ENCODE measurements at places on chromosomes 3 and 15.

GRCh38 chr15:80684697-80685096 lies 10.4 kb upstream of the ABHD17C start:
- DNase-seq = no peak

GRCh38 chr3:20064796-20065564 lies 24.7 kb downstream of the KAT2B start:
- DNase-seq = no peak

DNA sequence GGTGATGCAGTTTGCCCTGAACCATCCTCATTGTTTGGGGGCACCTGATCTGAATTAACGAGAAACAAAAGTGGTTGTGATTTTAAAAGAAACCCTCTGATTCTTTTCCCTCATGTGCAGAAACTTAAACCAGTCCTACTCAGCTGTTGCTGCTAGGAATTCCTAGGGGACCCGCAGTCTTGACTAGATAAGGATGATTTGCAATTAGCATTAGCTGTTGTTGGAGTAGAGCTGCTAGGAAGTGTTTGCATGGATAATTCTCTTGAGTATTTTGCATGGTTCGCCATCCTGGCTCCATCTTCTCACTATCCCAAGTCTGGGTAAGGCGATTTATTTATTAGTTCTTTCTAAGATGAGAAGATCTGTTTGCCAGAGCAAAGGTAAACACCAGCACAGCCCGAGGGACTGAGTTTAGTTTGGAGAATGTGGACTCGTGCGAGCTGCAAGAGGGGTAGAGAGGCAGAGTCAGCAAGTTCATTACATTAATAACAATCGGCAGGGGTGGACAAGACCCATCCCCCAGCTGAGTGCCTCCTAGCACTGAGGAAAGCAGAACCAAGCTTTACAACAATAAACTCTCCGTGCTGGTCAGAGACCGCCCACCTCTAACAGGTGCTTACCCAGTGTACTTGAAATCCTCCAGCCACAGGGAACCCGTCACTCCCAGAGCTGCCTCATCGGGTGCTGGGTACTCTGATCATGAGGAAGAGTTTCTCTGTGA lies 4.1 kb downstream of the FGD5 start:
- no peak for DNase-seq

- DNase-seq = no peak
These were observed 5.5 kb downstream of the MEF2A start for GRCh38 chr15:99571299-99571698.

- DNase-seq = no peak
These were observed 130.5 kb upstream of the MB21D2 start for GRCh38 chr3:193048127-193048526.

DNA sequence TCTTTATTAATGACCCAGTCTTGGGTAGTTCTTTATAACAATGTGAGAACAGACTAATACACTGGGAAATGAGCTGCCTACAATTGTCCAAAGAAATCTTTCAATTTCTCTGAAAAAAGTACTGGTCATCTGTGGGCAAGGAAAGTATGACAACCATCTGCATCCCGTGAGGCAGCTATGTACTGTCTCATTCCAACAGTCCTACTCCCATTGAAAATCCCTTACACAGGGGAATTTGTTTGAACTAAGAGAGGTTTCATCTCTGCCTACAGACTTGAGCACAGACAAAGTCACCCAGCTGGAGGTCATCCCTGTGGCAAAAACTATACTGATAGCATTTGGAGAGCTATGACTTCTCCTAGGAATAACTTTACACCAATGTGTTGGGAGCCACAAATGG lies 27.1 kb downstream of the SHC4 start:
- DNase-seq = no peak

GRCh38 chr3:126119976-126120375 lies 36.1 kb upstream of the SLC41A3 start:
- DNase-seq = no peak

DNA sequence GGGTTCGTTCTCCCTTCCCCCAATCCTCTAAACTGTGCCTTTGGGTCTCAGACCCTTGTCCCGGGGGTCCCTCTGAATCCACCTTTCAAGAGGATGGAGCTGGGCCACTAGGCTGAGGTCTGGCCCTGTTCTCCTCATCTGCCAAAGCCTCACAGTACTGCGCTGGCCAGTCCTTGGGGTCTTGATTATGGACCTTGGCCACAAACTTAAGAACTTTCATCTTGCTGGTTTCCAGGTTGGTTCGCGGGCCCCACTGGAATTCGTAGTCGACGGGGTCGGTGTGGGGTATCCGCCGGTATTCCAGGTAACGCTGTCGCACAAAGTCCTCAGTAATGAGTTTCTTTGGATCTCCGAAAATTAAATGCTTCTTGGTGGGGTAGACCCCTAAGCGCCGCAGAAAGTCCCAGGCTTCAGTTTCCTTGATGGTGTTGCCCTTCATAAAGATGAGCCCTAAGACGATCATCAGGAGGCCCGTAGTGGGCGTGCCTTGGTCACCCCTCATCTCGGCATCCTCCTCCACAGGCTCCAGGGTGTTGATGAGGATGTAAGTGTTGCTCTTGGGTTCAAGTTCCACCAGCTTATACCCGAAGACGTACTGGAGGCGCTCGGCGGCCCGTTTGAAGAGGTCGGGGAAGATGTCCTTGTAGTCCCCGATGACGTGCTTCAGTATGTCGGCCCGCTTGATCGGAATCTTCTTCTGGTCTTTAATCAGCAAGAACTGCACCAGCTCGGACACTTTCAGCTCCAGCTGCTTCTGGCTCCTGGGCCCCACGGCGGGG lies 727 bp downstream of the NSMCE3 start:
- no peak for DNase-seq

- DNase-seq = no peak
These were observed 84.3 kb downstream of the FLNB start for GRCh38 chr3:58092521-58092920.

- DNase-seq = no peak
These were observed 93.1 kb downstream of the ARHGEF26 start for GRCh38 chr3:154214306-154214705.

DNA sequence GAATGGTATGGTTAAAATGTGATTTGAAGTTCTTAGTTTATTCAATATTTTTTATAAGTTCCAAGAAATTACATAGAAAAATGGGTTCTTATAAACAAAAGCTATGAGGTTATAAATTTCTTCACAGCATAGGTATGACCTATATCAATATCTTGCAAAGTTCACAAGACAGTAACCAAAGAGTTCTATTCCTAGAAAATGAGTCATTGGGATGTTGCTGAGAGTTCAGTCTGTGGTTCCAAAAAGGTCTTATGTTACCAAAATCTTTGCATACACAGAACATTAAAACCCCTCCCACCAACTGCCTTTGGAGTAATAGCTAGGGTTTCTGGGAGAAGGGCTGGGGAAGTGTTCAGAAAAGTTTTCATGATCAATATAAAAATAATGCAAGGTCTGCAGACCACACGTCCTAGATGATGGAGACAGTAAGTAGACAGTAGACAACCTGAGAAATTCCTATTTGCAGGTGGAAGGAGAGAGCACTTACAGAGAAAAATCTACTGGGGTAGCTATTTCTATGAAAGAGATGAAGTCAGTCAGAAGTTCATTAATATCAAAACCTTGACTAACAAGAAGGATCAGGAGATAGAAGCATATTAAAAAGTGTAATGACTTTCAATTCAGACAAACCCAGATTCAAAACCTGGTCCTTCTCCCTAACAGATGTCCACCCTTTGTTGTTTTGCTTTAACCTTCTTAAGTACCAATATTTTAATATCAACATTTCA lies 279.3 kb downstream of the KCNH8 start:
- no peak for DNase-seq

- DNase-seq = peak; percentile 39
These were observed 316.2 kb upstream of the UMPS start for GRCh38 chr3:124413989-124414598.

GRCh38 chr15:79981831-79982455 lies 10.9 kb upstream of the BCL2A1 start:
- DNase-seq = no peak

GRCh38 chr3:4719046-4719501 lies 225.9 kb downstream of the ITPR1 start:
- peak; percentile 18 for DNase-seq

DNA sequence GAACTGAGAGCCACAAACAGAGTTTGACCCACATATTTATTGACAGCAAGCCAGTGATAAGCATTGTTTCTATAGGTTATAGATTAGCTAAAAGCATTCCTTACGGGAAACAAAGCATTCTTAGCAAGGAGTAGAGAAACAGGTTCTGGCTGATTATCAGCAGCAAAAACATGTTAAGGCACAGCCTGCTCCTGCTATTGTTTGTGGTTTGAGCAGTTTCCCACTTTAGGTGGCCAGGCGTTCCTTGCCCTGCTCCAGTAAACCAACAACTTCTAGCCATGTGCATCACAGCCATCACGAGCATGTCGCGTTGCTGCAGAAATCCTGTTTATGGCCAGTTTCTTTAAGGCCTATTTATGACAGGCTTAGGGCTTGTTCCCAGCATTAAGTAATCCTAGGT lies 44.7 kb upstream of the C2CD4B start:
- DNase-seq = no peak

GRCh38 chr3:35708394-35709271 lies 69.3 kb downstream of the ARPP21 start:
- DNase-seq = no peak

- DNase-seq = no peak
These were observed 49.5 kb downstream of the IQGAP1 start for GRCh38 chr15:90437516-90437915.

DNA sequence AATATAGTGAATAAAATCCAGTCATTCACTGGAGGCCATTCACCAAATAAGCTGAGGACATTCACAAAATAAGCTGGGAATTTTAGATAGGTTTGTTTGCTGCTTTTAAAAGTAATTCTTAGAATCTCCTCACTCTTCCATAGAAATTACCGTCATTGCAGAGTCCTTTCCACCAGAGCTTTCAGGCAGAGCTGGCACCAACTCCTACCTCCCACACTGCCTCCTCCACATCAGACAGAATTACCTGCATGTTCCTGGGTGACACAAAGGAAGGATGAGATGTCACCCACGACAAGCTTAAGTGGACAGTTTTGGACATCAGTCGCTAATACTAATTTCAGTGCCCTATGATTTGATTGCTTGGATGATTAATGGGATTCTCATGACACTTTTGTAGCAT lies 1113.2 kb downstream of the IGSF11 start:
- DNase-seq = no peak

GRCh38 chr15:53527996-53528395 lies 231.5 kb downstream of the WDR72 start:
- peak; percentile 41 for DNase-seq

DNA sequence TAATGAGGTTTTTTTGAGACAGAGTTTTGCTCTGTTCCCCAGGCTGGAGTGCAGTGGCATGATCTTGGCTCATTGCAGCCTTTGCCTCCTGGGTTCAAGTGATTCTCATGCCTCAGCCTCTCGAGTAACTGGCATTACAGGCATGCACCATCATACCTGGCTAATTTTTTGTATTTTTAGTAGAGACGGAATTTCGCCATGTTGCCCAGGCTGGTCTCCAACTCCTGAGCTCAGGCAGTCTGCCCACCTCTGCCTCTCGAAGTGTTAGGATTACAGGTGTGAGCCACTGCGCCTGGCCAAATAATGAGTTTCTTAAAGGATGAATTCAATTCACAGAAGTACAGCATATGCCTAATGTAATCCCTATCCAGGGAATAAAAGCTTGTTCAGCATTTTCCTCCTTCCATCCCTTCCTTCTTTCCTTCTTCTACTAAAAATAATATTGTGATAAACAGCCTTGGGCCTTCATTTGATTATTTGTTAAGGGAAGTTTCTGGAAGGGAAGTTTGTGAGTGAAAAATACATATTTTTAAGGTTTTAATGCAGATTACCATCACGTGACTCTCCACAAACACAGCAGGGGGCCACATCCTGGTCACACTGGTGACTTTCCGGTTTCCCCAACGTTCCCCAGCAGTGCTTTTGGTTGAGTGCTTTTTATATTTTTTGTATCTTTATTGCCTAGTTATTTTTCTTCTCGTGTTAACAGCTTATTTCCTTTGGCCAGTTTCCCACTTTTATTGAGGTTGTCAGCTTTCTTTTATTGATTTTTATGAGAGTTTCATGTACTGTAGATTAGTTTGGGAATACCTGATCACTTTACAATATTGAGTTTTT lies 116.8 kb downstream of the USP13 start:
- no peak for DNase-seq

- DNase-seq = no peak
These were observed 53.8 kb upstream of the PIK3CB start for GRCh38 chr3:138888560-138888959.

DNA sequence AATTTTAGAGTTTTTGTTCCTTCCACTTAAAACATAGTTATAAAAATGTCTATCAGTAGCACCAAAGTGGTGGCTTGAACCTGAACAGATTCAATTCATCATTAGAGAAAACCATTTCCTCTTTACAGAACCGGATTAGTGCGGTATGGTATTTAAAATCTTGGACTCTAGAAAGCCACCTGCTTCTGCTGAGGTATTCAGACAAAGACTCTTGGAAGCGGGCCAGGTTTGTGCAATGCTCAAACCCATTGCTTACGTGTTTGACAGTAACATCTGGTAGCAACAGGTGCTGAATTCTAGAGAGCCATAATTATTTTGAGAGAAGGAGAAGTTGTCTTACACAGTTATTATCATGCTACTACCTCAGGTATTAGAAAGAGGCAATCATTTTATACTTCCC lies 290.5 kb downstream of the NAALADL2 start:
- peak; percentile 99 for DNase-seq

DNA sequence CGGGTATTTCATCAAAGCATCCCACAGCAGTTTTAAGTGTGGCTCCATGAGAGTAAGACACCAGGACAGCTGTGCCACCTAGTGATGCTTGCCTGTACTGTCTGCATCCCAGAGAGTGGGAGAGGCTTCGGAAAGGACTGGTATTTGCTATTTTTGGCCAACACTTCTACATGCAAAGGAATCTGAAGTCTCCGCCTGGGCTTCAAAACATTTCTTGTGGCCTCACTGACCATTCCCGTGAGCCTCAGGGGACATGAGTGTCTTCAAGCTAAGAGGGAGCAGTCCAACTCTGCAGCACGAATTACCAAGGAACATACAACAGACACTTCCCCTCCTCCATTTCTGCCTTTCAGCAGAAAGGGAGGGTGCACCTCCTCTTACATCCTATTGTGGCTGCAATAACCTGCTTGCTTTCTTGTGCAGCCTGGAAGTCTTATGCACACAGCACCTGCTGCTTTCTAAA lies 177.5 kb downstream of the RORA start:
- no peak for DNase-seq

GRCh38 chr15:88894348-88894818 lies 961 bp downstream of the HAPLN3 start:
- DNase-seq = no peak

DNA sequence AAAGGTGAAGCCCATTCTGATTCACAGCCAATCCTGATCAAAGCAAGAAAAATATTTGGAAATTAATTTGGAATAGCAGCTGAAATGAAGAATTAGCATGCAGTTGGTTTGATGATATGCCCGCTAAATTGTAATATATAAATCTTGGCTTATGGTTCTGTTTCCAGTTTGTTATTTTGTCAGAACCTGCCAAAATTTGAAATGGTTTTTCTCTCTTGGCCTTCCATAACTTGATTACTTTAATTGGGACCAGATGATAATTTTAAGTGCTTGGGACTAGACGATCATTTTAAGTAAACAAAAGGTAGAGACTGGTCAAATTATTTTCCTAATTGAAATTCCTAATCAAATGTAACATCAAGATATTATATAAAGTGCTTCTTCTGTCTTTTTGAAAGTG lies 842.4 kb downstream of the TBL1XR1 start:
- no peak for DNase-seq

Measured in NCI-H2029 (cell line).